ENCODE measurements at places on chromosomes 1 and 21. TPM values are rescaled to one million over a fixed set of nuclear protein-coding genes. Genes with fewer than 3 reads are reported as not detected.

HSD3B2 gene
- 0.04 TPM for polyA plus RNA-seq

KRTAP21-2 gene
- polyA plus RNA-seq, result not detected

NHLH2 gene
- polyA plus RNA-seq, result not detected

ZMYND12 gene
- polyA plus RNA-seq, result 0.71 TPM

GRCh38 chr21:39314143-39315027, 953 bp upstream of the BRWD1 start:
- DNase-seq, result peak; percentile 31

UMODL1 gene
- polyA plus RNA-seq, result not detected

DNA sequence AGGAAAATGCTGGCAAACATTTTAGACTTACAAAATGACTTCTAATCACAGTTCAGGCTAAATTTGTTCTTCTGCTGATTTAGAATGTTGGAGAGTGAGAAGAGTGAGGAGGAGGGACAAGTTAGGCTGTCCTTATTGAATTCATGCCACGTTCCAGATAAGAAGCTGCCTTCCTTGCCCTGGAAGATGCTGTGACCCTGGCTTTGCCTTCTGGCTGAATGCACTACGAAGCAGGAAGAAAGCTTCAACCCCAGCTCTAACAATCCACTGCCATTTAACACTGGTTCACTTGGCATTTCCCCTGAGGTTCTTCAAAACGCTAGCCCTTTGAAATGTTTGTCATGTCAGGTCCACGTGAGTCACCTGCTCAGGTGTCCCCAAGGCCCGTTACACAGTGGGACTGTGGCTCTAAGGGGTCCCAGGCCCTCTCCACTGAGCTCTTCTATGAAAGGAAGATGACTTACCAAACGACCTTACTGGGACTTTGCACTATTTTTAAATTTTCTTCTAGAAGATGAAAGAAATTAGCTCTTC, 30.0 kb upstream of the LRRC8C start:
- DNase-seq, result no peak

- DNase-seq, result no peak
Observed at GRCh38 chr21:15062606-15062965, 2.2 kb downstream of the NRIP1 start.

- peak; percentile 39 for DNase-seq
Observed at GRCh38 chr1:58908561-58909560, 125.0 kb upstream of the JUN start.
